ENCODE measurements at places on chromosomes 6 and 20.

- DNase-seq: no peak
- H3K4me1 ChIP-seq: peaks cover 15% of the 10 kb centered on the region
- no peaks in the 10 kb centered on the region for H3K27me3 ChIP-seq
- no peak overlapping the region for H3K27ac ChIP-seq
- H3K4me3 ChIP-seq: no peak overlapping the region
Measured at GRCh38 chr6:11854408-11855165, 76.0 kb upstream of the ADTRP start.

- DNase-seq: no peak
- no peak overlapping the region for H3K27ac ChIP-seq
- H3K36me3 ChIP-seq: no peaks in the 10 kb centered on the region
- no peaks in the 10 kb centered on the region for H3K27me3 ChIP-seq
Measured at GRCh38 chr6:134654751-134655150, 295.1 kb downstream of the ALDH8A1 start.

DNA sequence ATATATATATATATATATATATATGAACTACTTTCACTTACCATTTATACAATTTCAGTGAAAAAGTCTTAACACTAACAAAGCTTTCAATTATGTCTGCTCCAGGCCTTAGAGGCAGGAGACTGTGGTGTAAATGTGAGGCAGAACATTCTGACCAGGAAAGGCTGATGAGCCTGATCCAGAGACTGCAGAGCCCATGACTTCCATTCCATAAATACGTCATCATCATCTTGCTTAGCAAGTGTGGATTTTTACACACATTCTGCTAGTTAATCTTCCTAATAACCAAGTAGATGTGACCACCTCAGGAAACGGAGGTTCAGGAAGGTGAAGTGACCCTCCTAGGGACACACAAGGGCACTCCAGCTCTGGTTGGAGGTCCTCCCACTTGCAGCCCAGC is 14.9 kb downstream of the TRERF1 start:
- no peak for DNase-seq
- H3K36me3 ChIP-seq: peaks cover 23% of the 10 kb centered on the region
- no peak overlapping the region for H3K4me3 ChIP-seq
- H3K4me1 ChIP-seq: peaks cover 30% of the 10 kb centered on the region

DNA sequence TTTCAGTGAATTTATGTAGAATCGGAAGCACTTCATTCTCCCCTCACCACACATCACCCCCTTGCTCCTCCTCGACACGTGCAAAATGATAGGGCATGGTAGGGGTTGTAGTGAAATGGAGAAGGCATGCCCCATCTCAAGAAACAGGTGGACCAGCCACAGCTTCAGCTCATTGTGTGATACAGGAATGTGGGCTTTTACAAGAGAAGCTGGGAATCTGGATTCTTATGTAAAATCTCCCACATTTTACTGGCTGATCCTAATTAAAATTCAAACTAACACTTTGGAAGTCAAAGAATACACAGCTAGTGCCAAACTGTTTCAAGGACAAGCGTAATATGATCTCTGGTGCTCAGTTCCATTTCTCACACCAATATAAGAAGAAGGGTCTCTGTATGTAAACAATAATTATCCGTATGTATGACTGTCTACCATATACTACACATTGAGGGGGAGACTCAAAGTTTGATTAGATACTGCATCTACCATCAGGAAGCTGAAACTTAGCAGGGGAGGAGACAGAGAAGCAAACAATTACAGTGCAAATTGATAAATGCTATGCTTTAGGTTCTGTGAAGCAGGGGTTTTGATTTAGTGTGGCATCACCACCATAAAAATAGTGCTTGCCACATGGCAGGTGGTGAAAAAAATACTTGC is 24.3 kb upstream of the KIAA0408 start:
- no peak overlapping the region for H3K4me3 ChIP-seq
- H3K36me3 ChIP-seq: no peaks in the 10 kb centered on the region
- peaks cover 6% of the 10 kb centered on the region for H3K27me3 ChIP-seq
- DNase-seq: no peak
- no peak overlapping the region for H3K27ac ChIP-seq
- no peaks in the 10 kb centered on the region for H3K4me1 ChIP-seq

GRCh38 chr6:33107641-33108040 is 31.9 kb downstream of the HLA-DPB1 start:
- H3K27me3 ChIP-seq: peaks cover 82% of the 10 kb centered on the region
- no peak overlapping the region for H3K4me3 ChIP-seq
- DNase-seq: no peak
- no peaks in the 10 kb centered on the region for H3K4me1 ChIP-seq
- no peaks in the 10 kb centered on the region for H3K36me3 ChIP-seq
- H3K27ac ChIP-seq: no peak overlapping the region
